ENCODE measurements at places on chromosomes 12 and 14.

GRCh38 chr12:54522243-54522642, 24.7 kb downstream of the NCKAP1L start:
- no peak for DNase-seq

GRCh38 chr12:72295744-72296143, 23.6 kb downstream of the TRHDE start:
- DNase-seq, result no peak

- DNase-seq, result no peak
Measured at GRCh38 chr12:110466791-110467190, 1.3 kb downstream of the GPN3 start.

DNA sequence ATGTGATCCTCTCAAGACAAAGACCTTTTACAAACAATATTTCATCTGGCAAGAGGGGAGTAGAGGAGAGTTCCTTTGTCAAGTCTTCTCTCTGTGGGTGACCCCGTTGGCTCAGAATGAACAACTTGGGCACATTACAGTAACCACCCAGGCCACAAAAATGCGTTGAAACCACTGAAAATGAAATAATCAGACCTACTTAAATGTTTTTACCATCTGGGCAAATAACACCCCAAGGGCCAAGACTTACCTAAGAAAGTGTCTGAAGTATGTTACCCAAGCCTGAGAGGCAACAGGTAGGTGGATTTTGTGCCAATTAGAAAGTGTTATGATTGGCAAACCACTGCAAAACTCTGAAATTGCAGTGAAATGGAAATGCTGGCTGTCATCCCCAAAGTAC, 1.3 kb downstream of the TC2N start:
- no peak for DNase-seq

GRCh38 chr14:56065621-56066290, 52.5 kb upstream of the PELI2 start:
- DNase-seq, result no peak

GRCh38 chr12:103854372-103854973, 13.4 kb upstream of the NT5DC3 start:
- no peak for DNase-seq

- DNase-seq, result no peak
Measured at GRCh38 chr12:48961331-48961730, 4.0 kb upstream of the ARF3 start.

Measured in stimulated activated CD4-positive, alpha-beta T cell treated with anti-CD3 and anti-CD28 coated beads, TNF-alpha, amount 100 ng/mL, for 4 hours (primary cell).